ENCODE measurements at places on chromosomes 6 and 20. TPM values are rescaled to one million over a fixed set of nuclear protein-coding genes. Genes with fewer than 3 reads are reported as not detected.

MYLK2 gene
- total RNA-seq, result not detected

DNA sequence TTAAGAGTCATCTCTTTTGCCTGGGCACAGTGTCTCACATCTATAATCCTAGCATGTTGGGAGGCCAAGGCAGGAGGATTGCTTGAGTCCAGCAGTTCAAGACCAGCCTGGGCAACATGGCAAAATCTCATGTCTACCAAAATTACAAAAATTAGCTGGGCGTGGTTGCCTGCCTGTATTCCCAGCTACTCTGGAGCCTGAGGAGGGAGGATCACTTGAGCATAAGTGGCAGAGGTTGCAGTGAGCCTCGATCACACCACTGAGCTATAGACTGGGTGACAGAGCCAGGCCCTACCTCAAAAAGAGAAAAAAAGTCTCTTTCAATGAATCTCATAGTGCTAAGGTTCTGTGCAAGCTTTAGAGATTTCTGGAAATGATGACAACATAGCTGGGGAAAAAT is 1.5 kb downstream of the HLA-DRB1 start:
- DNase-seq, result no peak

DNA sequence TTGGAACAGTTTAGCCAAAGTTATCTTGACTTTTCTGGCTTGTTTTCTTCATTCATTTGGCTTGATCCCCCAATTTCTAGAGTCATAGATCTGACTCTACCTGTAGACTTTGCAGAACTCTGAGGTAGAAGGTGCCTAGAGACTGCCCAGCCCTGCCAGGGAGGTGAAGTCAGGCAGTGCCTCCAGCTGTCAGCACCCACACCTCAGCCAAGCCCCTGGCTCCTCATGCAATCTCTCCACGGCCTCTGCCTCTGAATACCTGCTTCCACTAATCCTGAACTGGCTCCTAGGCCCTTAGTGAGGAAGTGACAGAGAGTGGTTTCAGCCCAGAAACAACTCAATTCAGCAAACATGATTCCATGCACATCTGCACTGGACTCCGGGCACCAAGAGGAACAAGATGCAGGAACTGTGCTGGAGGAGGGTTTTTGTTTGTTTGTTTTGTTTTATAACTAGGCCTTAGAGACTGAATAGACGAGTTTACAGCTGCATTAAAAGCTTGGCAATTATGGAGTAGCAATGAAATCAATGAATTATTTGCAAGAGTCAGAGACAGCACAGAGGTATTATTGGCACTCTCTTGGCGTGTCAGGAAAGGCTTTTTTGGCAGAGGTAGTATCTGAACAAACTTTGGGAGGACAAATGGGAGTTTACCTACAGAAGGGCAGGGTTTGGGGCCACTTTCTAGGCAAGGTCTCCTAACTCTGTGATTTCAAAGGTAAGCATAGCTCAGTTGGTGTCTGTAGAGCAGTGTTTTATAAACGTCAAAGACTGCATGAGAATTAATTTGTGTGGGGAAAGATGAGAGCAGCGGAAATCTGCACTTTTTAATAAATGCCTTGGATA is 25.2 kb downstream of the TGM3 start:
- no peak for DNase-seq

- DNase-seq, result no peak
These were observed 57.6 kb upstream of the FOXP4 start for GRCh38 chr6:41488433-41489119.

DNA sequence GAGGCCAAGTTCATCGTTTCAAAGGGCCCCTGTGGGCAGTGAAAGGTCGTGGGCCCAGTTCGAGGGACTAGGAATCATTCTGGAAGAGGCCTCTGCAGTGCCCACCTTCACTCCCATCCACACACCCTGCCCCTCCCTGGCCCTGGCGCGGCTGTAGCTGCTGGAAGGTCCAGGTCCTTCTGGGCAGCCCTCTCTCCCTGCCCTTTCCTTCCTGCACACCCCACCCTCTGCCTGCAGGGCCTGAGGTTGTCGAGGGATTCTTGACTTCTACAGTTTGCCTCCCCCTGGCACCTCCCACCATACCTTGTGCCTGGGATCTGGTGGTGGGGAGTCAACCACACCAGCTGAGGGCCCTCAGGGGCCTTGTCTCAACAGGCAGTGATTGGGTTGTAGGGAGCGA is 4.5 kb upstream of the MYT1 start:
- no peak for DNase-seq

- DNase-seq, result no peak
These were observed 396.1 kb downstream of the PLCB1 start for GRCh38 chr20:8527998-8528723.

GRCh38 chr20:40956542-40957264 is 71.9 kb upstream of the TOP1 start:
- DNase-seq, result no peak

TMEM200A gene
- total RNA-seq, result 2.1 TPM

OOEP gene
- not detected for total RNA-seq

DNA sequence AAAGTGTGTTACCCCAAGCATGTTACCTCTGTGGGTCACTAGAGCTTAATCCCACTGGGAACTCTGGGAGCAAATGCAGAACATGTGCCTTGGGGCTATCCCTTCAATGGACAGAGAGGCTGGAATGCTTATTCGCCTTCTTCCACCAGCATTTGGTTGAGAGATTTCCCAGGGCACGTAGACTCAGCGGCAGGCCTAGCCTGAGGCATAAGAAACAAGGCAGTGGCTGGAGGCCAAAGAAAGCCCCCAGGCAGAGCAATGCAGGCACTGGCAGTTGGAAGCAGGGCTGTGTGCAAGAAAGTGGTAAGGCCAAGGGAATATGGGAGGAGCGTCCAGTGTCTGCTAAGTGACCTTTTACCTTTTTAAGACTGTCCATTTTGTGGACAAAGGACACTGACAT is 114.0 kb upstream of the FLRT3 start:
- DNase-seq, result no peak

KIF25 gene
- total RNA-seq, result not detected

DNA sequence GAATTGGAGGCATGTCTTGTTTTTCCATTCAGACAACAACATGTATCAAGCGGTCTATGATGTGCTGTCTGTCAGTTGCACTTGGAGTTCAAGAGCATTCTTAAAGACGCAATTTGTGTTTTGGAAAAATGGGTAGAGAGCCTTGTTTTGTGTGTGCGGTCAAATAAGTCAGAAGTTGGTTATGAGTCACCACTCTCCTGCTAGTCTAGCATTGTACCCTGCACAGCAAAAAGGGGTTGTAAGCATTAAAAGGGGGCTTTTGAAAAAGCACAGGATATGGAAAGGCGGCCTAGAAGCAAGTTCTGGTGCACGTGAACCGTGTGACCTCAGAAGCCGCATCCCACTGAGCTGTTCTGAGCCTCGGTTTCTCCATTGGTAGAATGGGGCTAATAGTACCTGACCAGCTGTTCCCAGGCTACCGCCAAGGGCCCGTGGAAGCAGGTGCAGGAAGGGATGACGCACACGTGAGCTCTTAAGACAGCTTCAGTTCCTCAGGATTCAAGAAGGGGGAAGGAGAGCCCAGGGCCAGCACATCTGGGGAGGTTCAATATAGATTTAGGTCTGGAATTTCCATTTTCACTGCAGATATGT is 61.6 kb upstream of the SNX9 start:
- no peak for DNase-seq

GRCh38 chr6:130128326-130128725 is 94.4 kb downstream of the SAMD3 start:
- no peak for DNase-seq

OR2J3 gene
- total RNA-seq, result not detected

ZNF165 gene
- total RNA-seq, result 4.3 TPM

- no peak for DNase-seq
These were observed 350.0 kb downstream of the QKI start for GRCh38 chr6:163764565-163764964.

OR2H2 gene
- total RNA-seq, result not detected

DDX39B gene
- 304 TPM for total RNA-seq

DNA sequence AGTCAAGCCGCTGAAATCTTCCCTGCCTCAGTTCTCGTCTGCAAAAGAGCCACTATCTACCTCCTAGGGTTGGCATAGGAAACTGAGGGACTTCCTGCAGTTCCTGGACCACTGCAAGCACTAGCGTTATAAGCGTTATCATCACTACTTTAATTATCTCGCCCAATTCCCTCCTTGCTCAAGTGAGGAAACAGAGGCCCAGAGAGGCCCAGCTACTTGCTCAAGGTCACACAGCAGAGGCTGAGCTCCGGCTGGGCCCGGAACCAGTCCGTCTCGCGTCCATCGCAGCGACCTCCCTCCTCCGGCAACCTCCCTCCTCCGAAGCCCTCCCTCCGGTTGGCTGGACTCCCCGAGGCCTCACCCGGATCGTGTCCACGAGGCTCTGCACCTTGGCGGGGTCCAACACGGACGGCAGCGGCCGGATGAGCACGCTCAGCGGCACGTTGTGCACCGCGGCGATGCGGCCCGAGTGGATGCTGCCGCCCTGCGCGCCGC is 338 bp downstream of the SRXN1 start:
- no peak for DNase-seq

SRSF12 gene
- total RNA-seq, result 6.2 TPM

GRCh38 chr6:27770724-27771123 is 141.5 kb downstream of the OR2B2 start:
- no peak for DNase-seq

- no peak for DNase-seq
These were observed 15.1 kb upstream of the SLC22A3 start for GRCh38 chr6:160333101-160333500.

SOX4 gene
- total RNA-seq, result 59.8 TPM

- DNase-seq, result no peak
These were observed 121.0 kb upstream of the BEND6 start for GRCh38 chr6:56833873-56834272.

DNA sequence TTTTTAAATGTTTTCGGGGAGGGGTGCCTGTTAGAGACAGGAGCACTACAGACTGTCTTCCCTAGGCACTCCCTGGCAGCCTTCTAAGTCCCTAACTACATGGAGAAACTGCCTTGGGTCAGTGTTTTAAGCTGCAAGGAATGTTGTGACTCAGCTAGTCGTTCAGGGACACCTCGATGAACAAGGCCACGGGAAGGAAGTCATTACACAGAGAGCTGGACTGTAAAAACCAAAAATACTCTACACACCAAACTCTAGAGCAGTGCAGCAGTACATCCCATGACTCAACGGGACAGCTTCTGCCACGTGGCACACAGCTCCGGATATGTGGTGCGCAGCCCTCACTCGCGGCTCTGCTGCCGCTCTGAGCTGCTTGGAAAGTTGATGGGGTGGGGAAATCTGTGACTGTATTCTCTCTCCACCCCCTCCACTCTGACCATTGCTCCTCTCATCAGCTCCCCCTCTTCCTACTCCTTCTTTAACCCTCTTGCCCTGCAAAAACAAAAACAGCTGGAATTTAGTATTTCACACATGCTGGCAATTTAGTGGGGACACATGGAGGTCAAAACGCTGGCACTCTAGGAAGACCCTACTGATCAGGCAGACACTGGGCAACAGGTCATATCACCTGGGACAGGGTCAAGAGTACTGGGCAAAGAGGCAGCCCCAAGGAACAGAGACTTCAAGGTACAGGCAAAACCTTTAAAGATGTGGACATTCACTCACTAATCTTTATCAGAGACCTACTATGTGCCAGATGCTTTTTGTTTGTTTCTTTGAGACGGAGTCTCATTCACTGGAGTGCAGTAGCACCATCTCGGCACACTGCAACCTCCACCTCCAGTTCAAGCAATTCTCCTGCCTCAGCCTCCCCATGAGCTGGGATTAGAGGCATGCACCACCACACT is 10.9 kb upstream of the LPIN3 start:
- DNase-seq, result peak; percentile 98

DNA sequence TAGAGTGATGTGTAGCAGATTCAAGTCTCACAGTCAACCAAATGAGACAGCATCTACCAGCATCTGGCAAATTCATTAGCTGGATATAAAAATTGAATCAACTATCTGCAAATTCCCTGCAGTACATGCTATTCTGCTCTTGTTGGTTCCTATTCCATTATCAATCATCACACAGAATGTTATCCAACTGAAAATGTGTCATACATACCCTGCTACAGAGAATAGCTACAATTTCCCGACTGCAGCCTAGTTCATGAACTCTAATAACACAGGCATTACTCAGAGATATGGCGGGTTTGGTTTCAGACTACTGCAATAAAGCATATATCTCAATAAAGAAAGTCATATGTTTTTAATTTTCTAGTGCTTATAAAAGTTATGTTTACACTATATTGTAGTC is 78.4 kb downstream of the AHI1 start:
- DNase-seq, result no peak

- DNase-seq, result no peak
These were observed 58.5 kb downstream of the AHI1 start for GRCh38 chr6:135438907-135439535.

SOX18 gene
- not detected for total RNA-seq

- DNase-seq, result no peak
These were observed 11.0 kb upstream of the TCP11 start for GRCh38 chr6:35152067-35152707.

DNA sequence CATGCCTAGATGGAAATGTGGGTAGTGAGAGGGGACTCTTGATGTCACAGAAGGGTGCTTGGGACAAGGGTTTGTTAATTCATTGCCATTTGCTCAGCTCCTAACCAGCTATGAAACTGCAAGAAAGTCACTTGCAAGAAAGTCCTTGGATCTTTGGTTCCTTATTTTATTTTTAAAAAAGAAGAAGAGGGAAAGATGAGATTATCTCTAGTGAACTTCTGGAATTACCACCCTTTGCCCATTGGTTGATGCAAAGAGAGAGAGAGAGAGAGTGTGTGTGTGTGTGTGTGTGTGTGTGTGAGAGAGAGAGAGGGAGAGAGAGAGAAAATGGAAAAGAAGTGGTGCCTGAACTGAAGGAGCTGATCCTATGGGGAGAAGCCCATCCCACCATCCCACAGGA is 4.6 kb upstream of the SFT2D1 start:
- DNase-seq, result no peak

C2 gene
- total RNA-seq, result not detected

DNA sequence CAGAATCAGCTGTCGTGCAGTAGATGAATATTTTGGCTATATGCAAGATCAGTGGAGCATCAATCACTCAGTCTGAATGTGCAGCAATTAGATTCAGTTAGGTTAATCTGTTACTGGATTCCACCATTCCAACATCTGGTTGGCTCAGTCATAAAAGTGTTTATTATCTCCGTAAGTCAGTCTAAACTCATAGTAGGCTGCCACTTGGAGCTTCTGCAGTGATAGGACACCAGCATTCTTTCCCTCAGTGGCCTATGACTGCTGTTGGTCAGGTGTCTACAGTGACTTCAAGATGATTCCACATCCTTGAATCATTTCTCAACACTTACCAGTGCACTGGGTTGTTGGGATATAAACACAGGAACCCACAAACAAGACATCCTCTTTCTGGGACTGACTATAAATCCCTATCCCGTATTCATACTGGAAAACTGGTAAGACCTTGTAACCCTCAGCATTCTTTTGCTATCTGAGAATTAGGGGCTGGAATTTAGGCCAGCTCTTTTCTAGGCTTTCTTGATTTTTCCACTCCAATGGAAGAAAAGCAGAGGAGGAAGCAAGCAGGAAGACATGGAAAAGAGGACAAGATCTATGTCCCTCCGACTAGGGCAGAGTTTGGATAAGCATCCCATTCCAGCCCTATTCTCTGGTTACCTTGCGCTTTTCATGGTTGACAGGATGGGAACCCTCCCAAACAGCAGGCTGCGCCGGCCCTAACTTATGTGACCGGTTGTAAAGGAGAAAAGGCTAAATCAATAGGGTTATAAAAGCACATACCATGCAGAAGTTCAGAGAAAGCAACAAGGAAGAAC is 919.6 kb downstream of the KIF16B start:
- no peak for DNase-seq

All from epithelial cell of proximal tubule (primary cell).